BJ (cell line): ENCODE measurements at places on chromosomes 16 and 17.

DNA sequence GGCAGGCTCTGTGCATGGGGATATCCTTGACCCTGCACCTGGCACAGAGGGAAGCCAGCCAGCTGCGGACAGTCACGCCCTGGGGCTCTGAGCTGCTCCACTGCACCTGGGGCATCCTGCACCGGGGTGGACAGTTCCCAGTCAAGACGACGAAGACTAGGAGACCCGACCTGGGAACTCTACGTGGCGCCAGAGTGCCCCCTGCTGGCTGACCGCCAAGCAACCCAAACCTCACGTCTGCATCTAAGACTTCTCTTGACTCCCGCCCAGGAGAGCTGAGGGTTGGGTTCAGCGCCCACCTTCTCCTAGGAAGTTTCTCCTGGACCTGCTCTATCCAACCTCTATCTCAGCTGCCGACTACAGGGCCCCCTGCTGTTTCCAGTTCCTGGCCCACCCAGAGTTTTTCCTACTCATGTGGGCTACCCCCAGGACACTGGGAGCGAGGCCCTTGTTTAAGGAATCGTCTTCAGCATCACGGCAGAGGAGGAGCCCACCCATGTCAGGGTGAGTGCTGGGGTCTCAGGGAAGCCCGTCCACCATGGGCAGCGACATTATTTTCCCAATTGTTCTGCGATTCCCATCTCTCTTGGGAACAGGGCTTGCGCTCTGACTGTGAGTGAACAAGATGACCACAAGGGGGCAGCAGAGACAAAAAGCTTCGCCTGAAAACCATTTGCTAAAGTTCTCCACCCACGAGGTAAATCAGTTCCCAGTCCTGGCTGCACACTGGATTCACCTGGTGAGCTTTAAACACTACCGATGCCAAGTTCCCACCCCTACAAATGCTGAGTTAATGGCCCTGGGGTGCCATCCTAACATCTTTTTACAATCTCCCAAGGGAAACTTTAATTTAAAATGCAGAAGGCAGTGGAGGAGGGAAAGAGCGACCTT lies 29.3 kb downstream of the TLE7 start:
- DNase-seq = no peak

DNA sequence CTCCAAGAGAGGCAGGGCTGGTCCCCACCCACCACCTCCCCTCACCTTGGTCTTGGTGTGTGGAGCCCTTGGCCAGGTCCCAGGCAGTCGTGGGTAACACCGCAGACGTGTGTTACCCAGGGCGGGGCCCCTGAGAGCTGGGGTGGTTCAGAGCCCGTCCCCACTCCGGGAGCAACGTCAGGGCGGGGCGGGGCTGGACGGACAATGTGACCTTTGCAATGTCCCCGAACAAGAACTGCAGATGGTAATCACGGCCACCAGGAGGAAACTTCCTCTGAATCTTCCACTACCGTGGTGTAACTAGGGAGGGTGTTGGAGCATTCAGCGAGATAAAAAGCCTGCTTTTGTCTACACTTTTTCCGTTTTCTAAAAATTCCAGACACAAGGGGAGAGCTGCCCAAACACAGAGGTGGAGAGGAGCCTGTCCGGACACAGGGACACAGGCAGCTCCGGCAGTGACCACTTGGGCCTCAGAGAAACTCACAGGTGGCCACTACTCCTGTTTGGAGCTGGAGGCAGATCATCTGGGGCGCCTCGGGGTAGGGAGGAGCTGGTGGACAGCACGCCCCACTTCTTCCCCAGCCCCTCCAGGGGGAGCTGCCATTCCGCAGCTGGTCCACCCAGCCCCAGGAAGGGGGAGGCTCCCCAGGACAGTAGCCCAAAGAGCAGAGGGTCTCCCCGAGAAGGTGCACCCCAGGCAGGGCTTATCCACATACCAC lies 14.2 kb upstream of the SLC38A10 start:
- no peak for DNase-seq

- DNase-seq = no peak
These were observed 16.7 kb upstream of the ERN2 start for GRCh38 chr16:23729503-23730424.

- no peak for DNase-seq
These were observed 1.3 kb upstream of the ACLY start for GRCh38 chr17:41919840-41920579.

- DNase-seq = no peak
These were observed 14.8 kb downstream of the CLEC16A start for GRCh38 chr16:10959161-10959560.
